Fibroblast of skin of left quadriceps (primary cell): ENCODE measurements at places on chromosomes 7 and 10.

DNA sequence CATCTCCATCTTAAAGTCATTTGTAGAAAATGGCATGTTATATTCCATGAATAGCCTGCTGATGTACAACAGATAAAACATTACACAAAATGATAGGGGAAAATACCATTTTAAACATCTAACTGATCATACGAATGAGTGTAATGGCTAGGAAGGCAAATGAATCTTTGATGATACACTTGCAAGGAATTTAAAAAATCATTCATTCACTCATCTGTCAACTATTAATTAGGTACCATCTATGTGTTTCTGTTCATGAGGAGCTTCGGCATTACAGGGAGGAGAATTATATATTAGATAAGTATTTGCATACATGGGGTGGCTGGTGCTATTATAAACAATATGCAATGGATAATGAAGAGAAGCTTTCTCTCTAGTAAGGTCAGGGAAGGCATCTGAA lies 183.7 kb downstream of the CACNB2 start:
- DNase-seq, result no peak

- no peak for DNase-seq
These were observed 38.2 kb upstream of the MBL2 start for GRCh38 chr10:52810761-52811160.

GRCh38 chr10:77111611-77112550 lies 525.7 kb downstream of the KCNMA1 start:
- peak; percentile 85 for DNase-seq

DNA sequence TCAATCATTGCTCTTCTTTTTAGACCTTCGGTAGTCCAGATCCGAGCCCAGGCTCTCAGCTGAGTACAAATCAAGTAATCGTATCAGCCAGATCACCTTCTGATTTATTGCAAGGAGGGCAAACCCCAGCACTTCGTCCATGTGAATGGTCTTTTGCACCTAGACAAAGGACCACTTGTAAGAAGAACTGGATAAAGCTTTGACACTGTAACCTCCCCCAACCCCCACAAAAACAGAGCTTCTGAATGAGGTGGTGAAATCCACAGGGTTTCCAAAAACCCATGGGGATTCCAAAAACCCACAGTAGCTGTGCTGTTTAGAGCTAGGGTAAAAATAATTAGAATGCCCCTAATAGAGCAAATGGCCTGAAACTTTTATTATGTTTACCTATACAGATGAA lies 148.8 kb upstream of the ODAD2 start:
- no peak for DNase-seq

DNA sequence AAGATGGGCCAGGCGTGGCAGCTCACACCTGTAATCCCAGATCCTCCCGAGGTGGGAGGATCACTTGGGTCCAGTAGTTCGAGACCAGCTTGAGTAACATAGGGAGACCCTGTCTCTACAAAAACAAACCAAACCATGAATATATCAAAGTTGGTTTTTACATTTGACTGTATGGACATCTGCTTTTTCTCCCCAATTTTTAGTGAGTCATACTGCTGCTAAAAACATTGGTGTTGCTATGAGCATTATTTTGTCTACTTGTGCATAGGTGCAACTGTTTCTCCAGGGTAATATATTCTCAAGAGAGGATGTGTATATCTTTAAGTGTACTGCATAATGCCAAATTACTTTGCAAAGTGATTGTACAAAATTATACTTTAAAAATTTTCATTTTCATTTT lies 769 bp upstream of the TMEM248 start:
- DNase-seq, result no peak

GRCh38 chr7:30251708-30252329 lies 32.6 kb upstream of the ZNRF2 start:
- DNase-seq, result no peak

DNA sequence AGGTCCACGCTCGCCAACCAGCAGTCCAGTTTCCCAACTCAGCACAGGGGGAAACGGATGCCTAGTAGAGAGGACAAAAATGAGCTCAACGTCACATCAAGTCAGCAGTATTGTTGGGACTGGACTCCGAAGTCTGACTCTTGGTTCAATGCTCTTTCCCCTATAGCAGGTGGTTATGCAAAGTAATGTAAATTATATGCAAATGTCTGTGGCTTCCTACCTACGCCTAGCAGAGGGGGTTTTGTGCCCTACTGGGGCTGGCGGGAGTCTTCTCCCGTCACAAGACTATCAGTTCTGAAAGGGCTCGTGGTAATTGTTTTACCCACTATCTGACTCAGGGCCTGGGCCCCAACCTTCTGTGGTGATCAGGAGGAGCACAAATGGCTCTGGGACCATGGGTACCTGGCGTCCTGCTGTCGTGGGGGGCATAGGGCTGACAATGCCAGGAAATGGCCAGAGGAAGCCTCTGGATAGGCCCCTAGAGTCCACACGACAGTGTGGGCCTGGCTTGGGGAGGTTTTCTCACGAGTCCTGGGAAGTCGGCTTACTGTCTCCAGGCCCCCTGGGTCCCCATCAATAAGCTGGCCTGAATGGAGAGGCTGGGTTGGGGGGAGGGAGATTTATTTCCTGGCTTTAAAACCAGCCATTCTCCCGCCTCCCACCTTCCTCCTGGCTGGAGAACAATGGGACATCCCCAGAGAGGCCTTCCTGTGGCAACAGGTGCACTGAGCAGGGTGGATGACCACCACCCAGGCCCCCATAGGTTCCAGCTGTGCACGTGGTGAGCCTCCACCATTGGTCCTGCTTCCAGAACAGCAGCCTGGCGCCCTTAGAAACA lies 41.8 kb downstream of the UNC5B start:
- DNase-seq, result no peak

GRCh38 chr10:19347621-19348020 lies 299.0 kb downstream of the MALRD1 start:
- no peak for DNase-seq

GRCh38 chr10:95756041-95756761 lies at the start of gene ENTPD1:
ENTPD1 (plus strand) TSS chr10:95756163; CDS start chr10:95756240, 77 bp downstream.
- DNase-seq, result no peak

DNA sequence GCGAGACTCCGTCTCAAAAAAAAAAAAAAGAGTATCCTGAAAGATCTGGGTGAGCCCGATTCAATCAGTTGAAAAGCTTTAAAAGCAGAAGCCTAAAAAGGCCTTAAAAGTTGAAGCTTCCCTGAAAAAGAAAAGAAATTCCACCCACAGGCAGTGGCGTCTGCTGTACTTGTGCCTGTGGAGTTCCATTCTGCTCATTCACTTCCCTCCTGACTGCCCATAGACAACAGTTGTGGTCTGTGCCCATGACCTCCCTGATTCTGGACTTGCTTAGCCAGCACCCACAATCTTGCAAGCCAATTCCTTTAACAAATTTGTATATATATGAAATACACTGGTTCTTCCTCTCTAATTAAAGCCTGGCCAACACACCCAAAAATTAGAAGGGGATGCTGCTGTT lies 141.7 kb downstream of the DLG5 start:
- DNase-seq, result no peak

DNA sequence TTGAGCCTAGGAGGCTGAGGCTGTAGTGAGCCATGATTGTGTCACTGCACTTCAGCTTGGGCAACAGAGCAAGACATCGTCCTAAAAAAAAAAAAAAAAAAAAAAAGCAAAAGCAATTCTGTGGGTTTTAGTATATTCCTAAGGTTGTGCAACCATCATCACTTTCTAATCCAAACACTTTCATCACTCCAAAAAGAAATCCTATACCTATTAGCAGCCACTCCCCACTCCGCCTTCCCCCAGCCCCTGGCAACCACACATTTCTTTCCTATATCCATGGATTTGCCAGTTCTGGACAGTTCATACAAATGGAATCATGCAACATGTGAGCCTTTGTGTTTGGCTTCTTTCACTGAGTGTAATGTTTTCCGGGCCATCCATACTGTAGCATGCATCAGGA lies 20.4 kb downstream of the ZAN start:
- peak; percentile 3 for DNase-seq

DNA sequence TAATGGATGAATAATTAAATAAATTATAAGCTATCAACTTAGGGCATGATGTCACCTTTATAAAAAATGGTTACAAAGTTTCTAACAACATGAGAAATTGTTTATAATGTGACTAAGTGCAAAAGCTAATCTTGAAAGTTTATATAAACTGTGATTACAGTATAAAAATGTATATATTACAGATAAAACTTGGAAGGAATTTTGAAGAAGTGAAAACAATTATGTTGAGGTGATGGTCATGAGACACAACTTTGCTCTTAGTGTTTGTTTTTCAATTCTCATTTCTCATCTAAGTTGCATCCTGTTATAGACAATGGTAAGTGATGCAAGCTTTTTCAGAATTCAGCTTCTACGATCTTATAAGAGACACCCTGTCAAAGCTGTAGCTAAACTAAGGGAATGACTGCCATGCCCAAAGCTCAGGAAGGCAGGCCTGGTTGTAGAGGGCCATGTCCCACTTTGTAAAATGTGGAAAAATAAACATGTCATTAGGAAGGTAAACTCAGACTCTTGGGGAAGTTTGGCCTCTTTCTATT lies 23.9 kb downstream of the MACC1 start:
- no peak for DNase-seq

- DNase-seq, result no peak
These were observed 233.6 kb downstream of the GLRX3 start for GRCh38 chr10:130369645-130370381.
